ENCODE measurements at places on chromosomes 1 and 21. TPM values are rescaled to one million over a fixed set of nuclear protein-coding genes. Genes with fewer than 3 reads are reported as not detected.

The CLCA4 gene
- polyA plus RNA-seq, result not detected

The G0S2 gene
- polyA plus RNA-seq, result 75.4 TPM

The DCST1 gene
- 0.06 TPM for polyA plus RNA-seq

The C4BPA gene
- polyA plus RNA-seq, result 2.3 TPM

The RNU1-2 gene
- polyA plus RNA-seq, result not detected

The CD53 gene
- polyA plus RNA-seq, result 7.4 TPM

The ACTL8 gene
- polyA plus RNA-seq, result 0.18 TPM

The LDLRAD1 gene
- 0.05 TPM for polyA plus RNA-seq

The NBPF14 gene
- 18.6 TPM for polyA plus RNA-seq

The CRYBG2 gene
- polyA plus RNA-seq, result 0.11 TPM

The HAO2 gene
- not detected for polyA plus RNA-seq

The CD5L gene
- 0.45 TPM for polyA plus RNA-seq

The CD84 gene
- 9.6 TPM for polyA plus RNA-seq

The SPRR2E gene
- 1.5 TPM for polyA plus RNA-seq

The CFAP74 gene
- polyA plus RNA-seq, result 0.18 TPM

The CLDN19 gene
- polyA plus RNA-seq, result 0.07 TPM

The ETS2 gene
- 35.8 TPM for polyA plus RNA-seq

The SLC22A15 gene
- 0.51 TPM for polyA plus RNA-seq

The AGMAT gene
- 0.08 TPM for polyA plus RNA-seq

The IPO13 gene
- 15.3 TPM for polyA plus RNA-seq

The ANKRD35 gene
- polyA plus RNA-seq, result 2.6 TPM

The MARK1 gene
- polyA plus RNA-seq, result 1.2 TPM

The RAB42 gene
- 1.3 TPM for polyA plus RNA-seq

The CRYAA gene
- polyA plus RNA-seq, result not detected

The LORICRIN gene
- polyA plus RNA-seq, result not detected

The GNG4 gene
- 62.4 TPM for polyA plus RNA-seq

The SHE gene
- 6.9 TPM for polyA plus RNA-seq

The NGF gene
- polyA plus RNA-seq, result 9.3 TPM

The SLC1A7 gene
- polyA plus RNA-seq, result not detected

The PTPN22 gene
- polyA plus RNA-seq, result 4.2 TPM

The COL9A2 gene
- polyA plus RNA-seq, result 2.2 TPM

The CFHR3 gene
- polyA plus RNA-seq, result 0.24 TPM

The NUCKS1 gene
- polyA plus RNA-seq, result 79.4 TPM

The SLAMF8 gene
- 0.73 TPM for polyA plus RNA-seq

The RIPPLY3 gene
- not detected for polyA plus RNA-seq

The OR10K1 gene
- polyA plus RNA-seq, result not detected

The IL22RA1 gene
- 0.16 TPM for polyA plus RNA-seq

The CLDN17 gene
- not detected for polyA plus RNA-seq

The AADACL4 gene
- 0.38 TPM for polyA plus RNA-seq

The FMO2 gene
- 12.8 TPM for polyA plus RNA-seq

The TUFT1 gene
- 10.2 TPM for polyA plus RNA-seq

The PLA2G2F gene
- 0.02 TPM for polyA plus RNA-seq

The F11R gene
- polyA plus RNA-seq, result 68.5 TPM

The CYP4X1 gene
- 0.97 TPM for polyA plus RNA-seq

The KCNC4 gene
- polyA plus RNA-seq, result 3.2 TPM

The COL24A1 gene
- polyA plus RNA-seq, result 1.3 TPM

The SHISAL2A gene
- not detected for polyA plus RNA-seq

The SRGAP2B gene
- 13.9 TPM for polyA plus RNA-seq

The C21orf91 gene
- polyA plus RNA-seq, result 8.4 TPM

The BGLAP gene
- 1.4 TPM for polyA plus RNA-seq
